Activated CD4-positive, alpha-beta T cell treated with anti-CD3 and anti-CD28 coated beads for 1 hour (primary cell): ENCODE measurements at places on chromosomes 5 and 9.

DNA sequence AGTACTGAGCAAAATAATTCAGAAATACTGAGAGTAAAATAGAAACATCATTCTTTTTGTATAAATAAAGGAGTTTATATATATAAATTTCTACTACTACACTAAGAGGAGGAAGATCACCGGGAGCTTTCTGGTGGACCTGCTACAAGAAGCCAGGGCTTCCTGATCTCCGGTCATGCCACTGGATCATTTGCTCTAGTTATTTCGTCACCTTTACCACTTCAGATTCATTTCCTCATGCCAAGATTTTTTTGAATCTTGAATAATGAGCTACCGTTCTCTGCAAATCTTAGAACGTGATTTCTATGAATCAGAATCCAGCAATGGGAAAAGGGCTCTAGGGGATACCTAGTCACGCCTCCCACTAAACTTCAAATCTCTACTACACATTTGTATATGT lies 51.9 kb upstream of the TBC1D9B start:
- no peak for DNase-seq

DNA sequence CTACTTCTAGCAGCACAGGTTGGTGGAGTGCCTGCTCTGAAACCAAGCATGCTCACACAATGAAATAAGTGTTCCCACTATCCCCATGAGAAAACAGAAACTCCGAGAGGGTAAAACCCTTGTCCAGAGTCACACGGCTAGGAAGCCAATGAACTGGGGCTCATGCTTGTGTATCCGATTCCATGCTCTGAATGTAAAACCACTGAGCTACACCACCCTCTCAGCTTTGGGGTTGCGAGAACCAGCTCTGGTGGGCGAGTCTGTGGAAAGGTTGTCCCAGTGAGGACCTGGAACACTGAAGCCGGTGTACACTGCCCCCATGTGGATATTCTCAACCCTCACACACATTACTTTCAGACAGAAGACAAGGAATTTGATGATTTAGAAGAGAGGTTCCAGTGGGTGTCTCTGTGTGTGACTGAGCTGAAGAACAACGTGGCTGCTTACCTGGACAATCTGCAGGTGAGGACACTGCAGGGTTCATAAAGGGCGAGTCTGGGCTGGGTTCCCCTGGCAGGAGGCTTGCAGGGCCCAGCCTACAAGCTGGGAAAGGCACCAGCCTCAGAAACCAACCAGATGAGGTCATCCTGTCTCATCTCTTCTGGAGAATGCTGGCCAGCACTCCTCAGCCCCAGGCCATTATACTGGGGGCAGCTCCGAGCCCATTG lies 37.4 kb downstream of the ARHGEF37 start:
- no peak for DNase-seq

DNA sequence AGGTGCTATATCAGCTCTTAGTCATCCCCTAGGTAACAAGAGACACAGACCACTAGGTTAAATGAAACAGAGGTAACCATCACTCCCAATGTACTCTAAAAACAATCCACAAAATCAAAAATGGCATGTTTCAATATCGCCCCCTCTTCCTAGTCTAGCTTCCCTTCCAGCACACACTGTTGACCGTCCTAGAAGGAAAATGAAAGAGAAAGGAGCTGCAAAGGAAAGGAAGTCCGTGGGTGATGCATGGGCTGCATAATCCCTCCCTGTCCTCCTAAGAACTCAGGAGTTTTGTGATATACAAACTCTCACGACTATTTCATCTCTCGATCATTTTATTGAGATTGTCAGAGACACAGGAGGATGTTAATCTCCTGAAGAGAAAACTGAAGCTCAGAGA lies 101.6 kb downstream of the RFK start:
- no peak for DNase-seq

DNA sequence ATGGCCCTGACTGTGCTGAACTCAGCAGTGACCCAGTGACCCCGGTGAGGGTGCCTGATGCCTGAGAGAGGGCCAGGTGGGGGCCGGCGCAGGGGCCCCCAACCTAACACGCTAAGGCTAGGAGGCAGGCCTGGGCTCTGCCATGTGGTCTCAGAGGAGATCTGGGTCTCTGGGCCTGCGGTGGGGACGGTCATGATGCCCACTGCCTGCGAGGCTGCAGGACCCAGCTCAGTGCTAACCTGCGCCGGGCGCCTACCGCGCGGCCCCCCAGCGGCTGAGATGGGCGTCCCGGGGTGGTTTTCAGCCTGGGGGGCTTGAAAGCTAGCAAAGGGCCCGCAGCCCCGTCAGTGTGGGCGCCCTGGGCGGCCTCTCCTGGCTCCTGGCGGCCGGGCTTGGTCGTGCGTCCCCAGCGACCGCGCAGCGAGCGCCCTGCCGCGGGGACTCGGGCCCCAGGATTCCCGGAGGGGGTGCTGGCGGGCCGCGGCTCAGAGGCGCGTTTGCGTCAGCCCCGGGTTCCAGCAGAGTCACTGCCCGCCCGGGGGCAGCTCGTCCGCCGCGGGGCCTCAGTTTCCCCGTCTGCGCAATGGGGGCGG lies 2.5 kb downstream of the EGFL7 start:
- DNase-seq: no peak

DNA sequence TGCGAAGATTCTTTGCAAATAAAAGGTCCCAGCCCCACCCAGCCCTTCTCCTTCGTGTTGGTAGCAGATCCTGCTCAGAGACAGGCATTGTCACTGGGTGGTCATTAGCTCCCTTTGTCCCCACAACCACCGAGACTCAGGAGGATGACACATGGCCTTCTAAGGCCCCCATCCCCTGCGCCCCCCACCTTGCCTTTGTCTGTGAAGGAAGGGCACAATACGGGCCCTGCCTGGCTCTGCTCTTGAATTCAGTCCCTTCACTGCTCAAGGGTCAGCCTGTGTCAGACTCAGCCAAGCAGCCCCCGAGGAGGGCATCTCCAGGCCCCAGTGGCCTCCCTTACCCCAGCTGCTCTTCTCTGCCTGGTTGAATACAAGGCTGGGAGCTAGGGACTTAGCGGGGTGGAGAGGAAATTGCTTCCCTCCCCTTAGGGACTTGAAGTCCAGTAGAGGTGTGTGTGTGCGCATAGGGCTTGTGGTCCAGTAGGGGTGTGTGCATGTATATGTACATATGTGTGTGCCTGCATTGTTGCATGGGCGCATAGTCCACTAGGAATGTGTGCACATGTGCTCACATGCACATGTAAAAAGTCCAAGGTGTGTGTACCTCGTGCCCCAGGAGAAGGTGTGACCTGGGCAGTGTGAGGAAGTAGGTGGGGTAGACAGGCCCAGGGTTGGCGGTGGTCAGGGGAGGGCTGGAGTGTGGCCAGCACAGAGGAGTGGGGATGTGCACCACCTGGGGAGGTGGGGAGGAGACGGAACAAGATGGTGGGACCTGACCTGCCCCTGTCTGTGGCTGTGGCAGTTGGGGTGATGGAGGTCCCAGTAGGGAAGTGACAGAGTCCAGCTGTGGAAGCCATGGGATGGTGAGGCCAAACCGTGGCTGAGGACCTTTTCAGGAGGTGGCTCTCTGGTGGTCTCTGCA lies 59.1 kb downstream of the PHF2 start:
- no peak for DNase-seq
